ENCODE measurements at places on chromosomes 7 and 10.

GRCh38 chr10:35327790-35328403 is 8.4 kb upstream of the CCNY start:
- no peak for DNase-seq

GRCh38 chr10:127195041-127195506 is 1.3 kb downstream of the INSYN2A start:
- DNase-seq, result no peak

- no peak for DNase-seq
These were observed 71.0 kb downstream of the SEMA3C start for GRCh38 chr7:80847895-80848294.

DNA sequence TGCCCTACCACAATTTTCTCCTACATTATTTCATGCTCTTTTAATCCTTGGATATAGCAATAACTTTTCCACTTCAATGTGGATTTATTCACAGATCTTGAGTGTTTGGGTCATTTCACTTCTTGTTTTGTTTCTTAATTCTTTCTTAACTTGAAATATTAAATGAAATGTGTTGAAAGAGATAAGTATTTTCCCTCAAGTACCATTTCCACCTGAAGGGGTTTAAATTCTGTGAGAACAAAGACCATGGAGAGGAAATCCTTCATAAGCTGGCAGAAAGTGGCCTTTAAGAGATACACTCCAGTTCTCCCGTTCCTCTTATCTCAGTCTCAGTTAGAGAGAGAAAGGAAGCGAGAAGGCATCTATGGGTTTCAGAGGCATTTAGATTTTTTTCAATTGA is 14.1 kb upstream of the DLD start:
- no peak for DNase-seq

DNA sequence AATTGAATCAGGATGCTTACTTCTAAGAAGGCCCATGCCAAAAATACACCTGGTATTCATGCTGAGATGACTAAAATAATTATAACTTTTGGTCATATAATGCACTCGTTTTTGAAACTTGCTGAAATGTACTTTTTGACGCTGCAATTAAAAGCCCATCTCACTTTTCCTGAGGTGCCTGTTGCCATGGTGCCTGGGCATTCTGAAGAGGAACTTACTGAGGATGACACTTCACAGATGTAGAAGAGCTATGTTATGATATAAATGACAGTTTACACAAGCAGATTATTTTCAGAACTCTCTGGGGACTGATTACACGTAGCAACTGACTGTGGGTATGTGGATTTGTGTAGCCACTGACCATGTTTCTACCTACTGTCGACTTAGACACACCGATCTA is 182.4 kb downstream of the TPK1 start:
- no peak for DNase-seq

DNA sequence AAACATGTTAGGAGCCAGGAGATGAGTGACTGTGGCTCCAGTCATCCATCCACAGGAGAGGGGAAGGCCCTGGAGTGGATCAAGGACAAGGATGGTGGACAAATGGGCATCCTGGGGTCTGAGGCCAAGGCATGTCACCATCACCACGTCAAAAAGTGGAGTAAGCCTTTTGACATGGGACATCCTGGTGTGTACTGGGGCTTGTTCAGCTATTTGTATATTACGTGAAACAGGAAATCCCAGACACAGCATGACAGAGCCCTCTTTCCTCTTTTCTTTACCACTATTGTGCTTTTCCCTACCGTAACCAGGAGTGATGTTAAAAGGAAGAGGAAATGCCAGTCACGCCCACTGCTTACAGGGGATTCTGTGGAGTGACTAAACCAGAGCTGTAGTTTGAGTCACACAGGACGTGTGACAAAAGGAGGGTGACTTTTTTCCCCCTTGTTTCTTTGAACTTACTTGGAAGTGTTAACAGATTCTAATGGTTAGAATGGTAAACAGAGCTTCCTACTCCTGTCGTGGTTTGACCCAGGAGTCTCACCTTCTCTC is 15.4 kb downstream of the ACSL5 start:
- no peak for DNase-seq

DNA sequence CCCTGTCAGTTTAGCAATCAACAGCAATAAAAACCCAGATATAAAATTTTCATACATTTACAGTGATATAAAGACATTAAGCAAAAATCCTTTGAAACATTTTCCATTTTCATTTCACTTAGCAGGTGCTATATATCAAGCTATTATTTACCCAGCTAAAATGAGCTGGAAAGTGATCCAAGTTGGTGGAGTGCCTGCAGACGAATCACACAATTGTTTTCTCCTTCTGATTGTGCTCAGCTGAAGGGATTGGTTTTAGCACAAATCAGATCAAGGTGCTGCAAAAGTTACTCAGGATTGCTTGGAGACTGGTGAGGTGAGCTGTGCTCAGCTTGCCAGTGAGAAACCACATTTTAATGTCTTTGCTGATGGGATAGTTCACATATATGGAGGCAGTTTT is 138.1 kb downstream of the LRMDA start:
- no peak for DNase-seq

All from transverse colon (tissue), 4 donors.